ENCODE measurements at places on chromosomes 7 and 10.
A peak's percentile ranks its signal among the peaks of the same experiment; 100 is the strongest.

- DNase-seq: no peak
Measured at GRCh38 chr10:70682920-70683600, 10.8 kb downstream of the ADAMTS14 start.

DNA sequence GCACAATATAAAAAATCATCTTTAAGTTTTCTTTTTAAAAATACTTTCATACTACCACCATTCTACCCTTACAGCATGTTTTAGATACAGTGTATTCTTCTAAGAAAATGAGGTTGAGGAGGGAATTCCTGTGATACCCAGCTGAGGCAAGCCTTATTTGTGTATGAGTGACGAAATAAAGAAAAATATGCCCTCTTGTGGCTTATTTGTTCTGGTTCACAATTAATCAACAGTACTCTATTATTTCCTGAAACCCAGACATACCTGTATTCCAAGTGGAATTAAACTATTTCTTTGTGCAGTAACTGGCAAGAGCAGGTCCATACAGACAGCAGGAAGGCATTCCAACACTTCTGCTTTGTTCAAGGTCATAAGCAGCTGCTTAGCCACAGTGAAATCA lies 4.5 kb upstream of the SEMA3D start:
- no peak for DNase-seq

DNA sequence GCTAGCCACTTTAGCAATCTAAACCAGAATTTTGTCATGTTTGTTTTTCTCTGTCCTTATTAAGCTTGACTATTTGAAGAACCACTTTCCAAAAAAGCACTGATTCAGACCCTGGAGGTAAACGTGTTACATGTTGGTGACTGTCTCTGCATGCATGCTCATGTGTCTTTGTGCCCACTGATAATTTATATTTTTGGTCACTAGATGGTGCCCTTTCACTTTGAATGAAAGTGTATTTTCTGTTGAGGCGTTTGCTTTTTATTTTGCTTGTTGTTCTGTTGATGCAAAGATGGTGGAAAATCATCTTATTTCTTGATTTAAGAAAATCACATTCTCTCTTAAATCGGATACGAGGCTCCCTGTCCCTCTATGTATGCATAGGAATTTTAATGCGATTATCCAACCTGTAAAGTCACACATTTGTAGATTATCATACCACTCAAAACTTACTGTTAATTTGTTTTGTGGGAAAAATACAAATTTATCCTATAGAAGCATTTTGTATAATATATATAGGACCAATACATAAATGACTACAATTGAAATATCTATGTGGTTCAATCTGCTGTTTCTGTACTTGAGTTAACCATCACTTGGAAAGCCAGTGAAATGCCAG lies 269.3 kb downstream of the BICC1 start:
- no peak for DNase-seq

DNA sequence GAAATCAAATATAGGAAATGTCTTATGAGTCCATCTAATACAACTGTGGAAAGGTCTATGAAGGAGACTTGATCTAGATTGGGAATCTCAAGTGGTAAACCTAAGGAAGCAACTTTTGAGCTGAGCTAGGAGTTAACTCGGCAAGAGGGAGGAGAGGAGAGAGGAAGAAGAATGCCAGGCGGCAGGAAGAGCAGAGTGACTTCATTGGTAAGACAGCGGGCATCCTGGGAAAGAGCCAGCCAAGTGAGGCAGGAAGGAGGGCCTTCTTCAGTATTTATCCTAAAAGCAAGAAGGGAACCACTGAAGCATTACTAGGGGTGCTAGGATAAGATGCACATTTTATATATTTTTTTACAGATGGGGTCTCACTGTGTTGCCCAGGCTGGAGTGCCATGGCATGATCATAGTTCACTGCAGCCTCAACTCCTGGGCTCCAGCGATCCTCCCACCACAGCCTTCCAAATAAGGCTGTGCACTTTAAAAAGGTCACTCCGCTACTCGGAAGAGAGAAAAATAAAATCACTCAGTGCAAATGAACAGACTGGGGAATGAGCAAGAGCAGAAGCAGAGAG lies 2.0 kb downstream of the BCL7B start:
- peak; percentile 46 for DNase-seq

- no peak for DNase-seq
Measured at GRCh38 chr7:27936047-27936767, 196.2 kb downstream of the TAX1BP1 start.

DNA sequence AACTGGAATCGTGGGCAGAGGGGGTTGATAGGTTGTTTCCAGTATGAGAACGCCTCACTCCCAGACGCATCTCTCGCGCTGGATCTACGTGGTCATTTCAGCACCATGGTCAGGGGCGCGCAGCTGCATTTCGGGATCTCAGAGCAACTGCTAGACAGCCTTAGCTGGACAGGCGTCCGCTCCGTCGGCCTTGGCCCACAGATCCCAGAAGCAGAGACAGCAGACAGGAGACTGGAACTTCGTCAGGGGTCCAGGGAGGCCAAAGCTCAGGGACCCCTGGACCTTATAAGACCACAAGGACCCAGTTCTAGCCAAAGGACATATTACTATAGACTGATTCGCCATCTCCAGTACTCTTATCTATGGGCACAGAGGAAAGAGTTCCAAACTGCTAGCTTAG lies 5.3 kb downstream of the NEUROG3 start:
- DNase-seq: peak; percentile 42

DNA sequence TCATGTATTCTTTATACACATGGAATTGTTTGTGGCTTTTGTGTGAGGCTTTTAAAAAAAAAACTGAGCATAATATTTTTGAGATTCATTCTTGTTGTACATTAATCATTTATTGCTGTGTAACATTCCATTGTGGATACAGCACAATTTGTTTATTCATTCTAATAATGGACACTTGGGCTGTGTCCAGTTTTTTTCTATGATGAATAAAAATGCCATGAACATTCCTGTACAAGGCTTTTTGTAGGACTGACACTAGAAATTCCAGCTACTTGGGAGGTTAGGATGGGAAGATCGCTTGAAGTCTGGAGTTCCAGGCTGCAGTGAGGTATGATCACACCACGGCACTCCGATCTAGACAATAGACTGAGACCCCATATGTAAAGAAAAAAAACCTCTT lies 254.3 kb upstream of the CACNA2D1 start:
- no peak for DNase-seq

DNA sequence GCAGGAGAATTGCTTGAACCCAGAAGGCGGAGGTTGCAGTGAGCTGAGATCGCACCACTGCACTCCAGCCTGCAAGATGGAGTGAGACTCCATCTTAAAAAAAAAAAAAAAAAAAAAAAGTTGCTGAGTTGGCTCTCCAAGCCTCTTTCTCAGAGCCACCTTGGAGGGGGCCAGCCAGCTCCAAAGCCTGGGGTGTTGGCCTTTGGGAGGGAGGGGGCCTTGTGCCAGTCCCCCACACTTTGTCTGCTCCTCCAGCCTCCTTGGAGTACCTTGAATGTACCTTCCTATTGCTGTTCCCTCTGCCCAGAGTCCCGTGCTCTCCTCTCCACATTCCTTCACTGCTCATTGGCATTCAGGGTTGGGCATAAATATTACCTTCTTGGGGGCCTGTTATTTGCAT lies 62.4 kb downstream of the GRK5 start:
- DNase-seq: no peak

DNA sequence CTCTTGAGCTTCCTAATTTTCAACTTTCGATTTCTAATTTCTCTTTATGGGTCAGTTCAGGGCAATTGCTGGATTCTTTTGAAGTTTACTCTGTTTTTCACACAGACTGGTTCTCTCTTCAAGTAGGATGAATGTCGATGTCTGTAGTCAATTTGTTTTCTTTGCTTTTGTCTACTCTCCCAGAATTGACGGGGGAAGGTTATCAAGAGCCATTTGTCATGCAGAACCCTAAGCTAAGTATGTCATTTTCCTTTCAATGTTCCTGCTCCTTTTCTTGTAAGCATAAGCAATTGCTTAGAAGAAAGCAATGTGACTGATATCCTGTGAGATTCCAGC lies 53.7 kb downstream of the SLC39A12 start:
- no peak for DNase-seq

- no peak for DNase-seq
Measured at GRCh38 chr10:70964245-70964644, 75.9 kb upstream of the PCBD1 start.

DNA sequence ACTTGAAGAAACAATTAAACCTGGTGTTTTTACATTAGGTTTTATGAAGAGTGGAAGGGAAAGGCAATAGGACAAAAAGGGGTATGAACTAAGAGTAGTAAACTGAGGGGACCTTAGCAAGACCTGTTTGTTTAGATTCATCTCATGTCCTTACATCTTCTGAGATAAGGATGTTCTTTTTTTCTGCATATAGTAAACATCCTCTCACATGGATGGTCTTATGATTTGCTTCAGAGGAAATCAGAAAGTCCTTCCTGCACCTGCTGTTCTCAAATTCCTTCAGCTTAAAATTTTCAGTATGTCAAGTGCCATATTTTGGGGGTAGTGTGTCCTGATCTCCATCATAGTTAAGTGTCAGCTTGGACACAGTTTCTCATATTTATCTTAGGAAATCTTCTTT lies 232.6 kb downstream of the ADK start:
- DNase-seq: no peak
